ENCODE measurements at places on chromosomes 5 and 9.

DNA sequence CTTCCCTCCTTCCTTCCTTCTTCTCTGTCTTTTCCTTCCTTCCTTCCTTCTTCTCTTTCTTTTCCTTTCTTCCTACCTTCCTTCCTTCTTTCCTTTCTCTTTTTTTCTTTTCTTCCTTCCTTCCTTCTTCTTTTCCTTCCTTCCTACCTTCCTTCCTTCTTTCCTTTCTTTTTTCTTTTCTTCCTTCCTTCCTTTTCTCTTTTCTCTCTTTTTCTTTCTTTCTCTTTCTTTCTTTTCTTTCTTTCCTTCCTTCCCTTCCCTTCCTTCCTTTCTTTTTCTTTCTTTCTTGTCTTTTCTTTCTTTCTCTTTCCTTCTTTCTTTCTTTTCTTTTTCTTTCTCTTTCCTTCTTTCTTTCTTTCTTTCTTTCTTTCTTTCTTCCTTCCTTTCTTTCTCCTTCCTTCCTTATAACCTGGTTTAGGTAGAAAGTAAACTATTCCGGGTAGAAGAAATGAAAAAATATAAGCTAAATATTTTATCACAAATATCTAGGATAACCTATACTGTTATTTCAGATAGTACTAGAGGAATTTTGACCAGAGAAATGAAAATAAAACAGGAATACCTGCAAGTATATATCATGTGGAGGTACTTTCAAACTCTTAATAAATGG is 1741.8 kb upstream of the CDH9 start:
- no peak for DNase-seq

GRCh38 chr5:132528021-132528420 is 15.3 kb downstream of the IL5 start:
- no peak for DNase-seq

DNA sequence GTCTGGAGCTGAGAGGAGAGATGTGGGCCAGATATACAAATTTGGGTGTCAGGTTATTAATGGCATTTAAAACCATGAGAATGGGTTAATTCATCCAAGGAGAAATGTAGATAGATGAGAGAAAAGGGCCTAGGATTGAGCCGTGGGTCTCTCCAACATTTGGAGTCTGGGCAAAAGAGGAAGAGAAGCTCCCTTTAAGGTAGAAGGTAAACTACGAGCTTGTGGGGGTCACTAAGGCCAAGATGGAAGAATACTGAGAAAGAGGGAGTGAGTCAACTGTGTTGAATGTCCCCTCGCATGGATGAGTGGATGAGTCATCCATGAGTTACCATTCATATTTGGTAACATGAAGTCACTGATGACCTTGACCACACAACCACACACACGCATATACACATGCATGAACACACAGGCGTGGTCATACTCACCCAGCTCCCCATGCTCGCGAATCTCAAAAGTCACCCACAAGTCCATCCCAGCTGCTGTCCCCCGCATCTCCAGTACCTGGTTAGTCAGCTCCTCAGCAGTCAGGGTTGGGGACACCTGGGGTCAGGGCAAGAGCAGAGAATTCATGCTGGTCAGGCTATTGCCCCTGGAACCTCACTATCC is 6.8 kb upstream of the FCHSD1 start:
- no peak for DNase-seq

GRCh38 chr9:120723565-120723964 is 9.3 kb upstream of the MEGF9 start:
- no peak for DNase-seq

DNA sequence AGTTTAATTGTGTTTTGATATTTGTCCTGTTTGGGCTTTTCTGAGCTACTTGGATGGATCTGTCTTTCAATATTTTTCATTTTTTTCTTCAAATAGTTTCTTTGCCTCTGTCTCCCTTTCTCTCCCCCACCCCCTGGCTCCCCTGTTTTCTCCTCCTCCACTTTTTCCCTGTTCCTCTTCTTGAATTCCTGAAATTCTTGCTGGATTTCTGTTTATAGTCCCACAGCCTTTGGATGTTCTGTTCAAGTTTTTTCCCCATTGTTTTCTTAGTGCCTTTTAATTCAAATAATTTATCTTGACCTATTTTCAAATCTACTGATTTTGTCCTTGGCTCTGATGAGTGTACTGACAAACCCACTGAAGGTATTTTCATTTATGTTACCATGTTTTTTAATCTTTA is 113.0 kb downstream of the VPS13A start:
- DNase-seq, result no peak

- DNase-seq, result no peak
Measured at GRCh38 chr9:131724683-131725082, 15.2 kb downstream of the RAPGEF1 start.

All from stimulated activated CD4-positive, alpha-beta T cell treated with anti-CD3 and anti-CD28 coated beads, Interleukin-15, amount 100 ng/mL, for 24 hours (primary cell).